ENCODE measurements at places on chromosomes 7 and 10.

DNA sequence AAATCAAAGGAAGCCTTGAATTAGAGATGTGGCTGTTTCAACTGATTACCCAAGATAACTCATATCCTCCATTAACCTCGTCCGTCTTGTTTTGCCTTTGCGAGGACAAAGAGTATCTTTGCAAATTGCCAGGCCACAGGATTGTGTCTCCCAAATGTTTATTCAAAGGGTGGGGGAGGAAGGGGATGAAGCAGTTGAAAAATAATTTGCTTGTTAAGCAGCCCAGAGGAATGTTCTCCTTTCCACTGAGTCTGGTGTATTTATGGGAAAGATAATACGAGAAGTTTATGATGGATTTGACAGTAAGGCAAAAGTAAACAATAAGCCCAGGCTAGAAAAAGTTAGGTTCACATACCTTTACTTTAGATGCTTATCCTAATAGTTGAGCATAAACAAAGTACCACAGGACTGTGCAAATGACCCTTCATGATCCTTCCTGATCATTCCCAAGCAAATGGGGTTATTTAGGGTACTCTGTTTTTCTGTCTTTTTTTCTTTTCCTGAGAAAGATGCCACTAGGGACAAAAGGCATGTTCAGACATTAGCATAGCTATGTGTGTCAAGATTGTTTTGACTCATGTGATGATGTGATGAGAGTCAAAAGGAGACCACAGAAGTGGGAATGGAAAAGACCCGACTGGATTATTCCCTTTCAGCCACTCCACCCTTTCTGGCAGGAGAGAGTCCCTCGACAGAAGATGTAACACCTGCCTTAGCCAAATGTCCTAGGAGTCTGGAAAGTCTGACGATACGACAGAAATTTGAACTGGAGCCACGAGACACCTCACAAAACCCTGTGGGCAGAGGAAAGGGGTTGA is 243.0 kb upstream of the GLI3 start:
- no peak for DNase-seq

- no peak for DNase-seq
Observed at GRCh38 chr7:120806669-120807068, 51.3 kb downstream of the TSPAN12 start.

DNA sequence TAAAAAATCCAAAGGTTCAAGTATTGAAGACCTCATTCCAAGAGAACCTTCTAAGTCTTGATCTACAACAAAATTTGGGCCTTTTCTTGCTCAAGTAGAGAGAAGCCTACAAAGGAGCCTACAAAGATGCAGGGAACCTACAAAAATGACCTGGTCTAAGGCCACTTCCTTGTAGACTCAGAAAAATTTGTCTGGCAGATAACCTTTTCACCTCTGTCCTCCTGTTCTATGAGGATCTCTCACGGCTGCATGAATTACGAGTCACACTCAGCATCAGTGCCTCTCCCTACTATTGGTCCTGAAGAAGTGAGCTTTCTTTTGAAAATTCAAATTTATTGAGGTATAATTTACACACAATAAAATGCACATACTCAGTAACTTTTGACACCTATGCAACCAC is 29.3 kb downstream of the CCNJ start:
- DNase-seq = no peak

GRCh38 chr10:118522791-118523498 is 72.5 kb downstream of the PRLHR start:
- no peak for DNase-seq

- no peak for DNase-seq
Observed at GRCh38 chr7:11533229-11533820, 298.7 kb downstream of the THSD7A start.

- no peak for DNase-seq
Observed at GRCh38 chr10:11931038-11931437, 107.9 kb downstream of the PROSER2 start.

DNA sequence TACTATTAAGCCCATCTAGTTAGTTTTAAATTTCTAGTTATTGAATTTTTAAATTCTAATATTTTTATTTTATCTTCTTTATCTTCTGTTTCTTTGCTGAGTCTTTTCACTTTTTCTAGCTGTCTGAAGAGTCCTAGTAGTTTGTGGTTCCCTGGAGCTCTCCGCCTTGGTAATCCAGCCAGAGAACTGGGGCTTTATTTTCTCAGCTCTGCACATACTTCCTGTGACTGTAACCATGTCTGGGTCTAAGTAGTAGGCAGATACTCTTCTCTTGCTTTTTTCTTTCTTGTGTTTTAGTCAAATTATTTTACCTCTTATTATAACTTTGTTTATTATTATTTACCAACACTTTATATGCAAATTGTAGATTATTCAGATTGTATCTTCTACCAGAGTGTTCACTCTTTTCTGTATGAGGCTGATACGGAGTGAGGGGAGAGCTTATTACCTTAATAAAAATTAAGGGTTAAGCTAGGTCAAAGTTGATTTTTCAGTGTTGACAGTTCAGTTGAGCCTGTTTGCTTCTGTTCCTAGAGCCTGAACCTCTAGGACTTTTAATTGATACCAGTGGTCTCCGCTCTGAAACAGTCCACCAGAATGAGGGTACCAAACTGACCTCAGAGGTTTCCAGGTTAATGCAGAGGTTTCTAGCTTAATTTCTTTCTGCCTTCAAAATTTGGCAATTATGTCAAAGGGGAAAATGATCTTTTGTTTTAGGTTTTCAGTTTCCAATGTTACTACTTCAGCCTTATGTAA is 155.4 kb downstream of the ADK start:
- DNase-seq = no peak

DNA sequence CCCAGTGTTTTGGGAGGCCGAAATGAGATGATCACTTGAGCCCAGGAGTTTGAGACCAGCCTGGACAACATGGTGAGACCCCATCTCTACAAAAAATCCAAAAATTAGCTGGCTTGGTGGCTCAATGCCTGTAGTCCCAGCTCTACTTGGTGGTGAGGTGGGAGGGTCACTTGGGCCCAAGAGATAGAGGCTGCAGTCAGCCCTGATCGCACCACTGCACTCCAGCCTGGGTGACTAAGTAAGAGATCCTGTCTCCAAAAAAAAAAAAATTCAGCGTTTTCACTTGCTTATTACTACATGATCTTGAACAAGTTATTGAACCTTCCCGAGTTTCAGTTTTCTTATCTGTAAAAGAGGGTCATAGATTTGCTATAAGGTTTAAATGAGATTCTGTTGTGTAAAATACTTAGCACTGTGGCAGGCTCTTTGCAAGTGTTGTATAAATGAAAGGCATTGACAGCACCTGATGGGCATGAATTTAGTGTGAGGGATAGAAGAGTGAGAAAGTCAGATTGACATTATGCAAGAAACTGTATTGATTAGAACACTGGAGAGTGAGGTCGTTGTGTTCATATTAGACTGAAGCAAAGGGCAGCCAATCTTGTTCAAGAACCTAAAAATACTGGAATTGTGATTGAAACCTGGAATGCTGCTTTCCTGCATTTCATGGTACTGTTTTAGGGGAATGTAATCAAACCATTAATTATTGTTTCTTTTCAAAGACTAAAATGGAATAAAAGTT is 136.8 kb downstream of the LCOR start:
- no peak for DNase-seq

DNA sequence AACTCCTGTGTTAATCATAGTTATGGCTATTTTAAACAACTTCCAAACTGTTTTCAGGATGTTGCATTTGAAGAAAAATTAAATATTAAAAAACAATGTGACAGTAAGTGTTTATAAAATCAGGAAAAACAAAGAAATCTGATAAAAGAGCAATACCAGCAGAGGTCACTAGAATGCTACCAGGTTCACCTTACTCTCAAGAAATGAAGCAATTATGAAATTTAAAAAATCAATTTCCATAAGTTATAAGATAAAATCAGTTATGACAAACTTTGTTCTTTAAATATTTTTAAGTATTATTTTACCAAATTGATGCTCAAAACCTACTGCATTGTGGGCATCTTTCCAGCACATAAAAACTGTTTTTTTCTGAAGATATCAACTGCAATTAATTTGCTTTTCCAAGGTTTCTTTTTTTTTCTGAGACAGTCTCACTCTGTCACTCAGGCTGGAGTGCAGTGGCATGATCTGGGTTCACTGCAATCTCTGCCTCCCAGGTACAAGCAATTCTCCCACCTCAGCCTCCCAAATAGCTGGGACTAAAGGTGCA is 50.7 kb upstream of the RHEB start:
- DNase-seq = no peak

DNA sequence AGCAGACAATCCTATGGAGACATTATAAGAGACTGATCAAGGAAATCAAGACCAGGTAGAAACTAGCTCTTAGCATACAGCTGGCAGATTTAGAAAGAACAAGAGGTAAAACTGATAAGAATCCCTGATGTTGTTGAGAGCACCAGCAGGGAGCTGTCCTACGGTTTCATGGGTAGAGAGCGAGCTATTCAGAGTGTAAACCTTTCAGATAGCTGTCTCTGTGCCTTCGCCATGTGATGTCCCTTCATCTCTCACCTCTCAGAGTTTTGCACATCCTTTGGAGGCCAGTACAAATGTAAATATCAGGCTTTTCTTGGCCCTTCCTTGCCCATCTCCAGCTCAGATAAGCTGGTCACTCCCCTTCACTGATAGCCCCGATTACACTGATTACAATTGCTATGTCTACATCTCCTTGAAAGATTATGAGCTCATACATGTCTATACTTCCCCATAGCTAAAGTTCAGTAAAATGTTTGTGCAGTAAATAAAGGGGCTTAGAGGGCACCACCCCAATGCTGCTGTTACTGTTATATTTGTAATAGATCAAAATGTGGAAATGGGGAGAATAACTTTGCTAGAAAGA is 21.9 kb downstream of the THSD7A start:
- no peak for DNase-seq

GRCh38 chr10:124728071-124728829 is 15.9 kb downstream of the FAM53B start:
- no peak for DNase-seq

DNA sequence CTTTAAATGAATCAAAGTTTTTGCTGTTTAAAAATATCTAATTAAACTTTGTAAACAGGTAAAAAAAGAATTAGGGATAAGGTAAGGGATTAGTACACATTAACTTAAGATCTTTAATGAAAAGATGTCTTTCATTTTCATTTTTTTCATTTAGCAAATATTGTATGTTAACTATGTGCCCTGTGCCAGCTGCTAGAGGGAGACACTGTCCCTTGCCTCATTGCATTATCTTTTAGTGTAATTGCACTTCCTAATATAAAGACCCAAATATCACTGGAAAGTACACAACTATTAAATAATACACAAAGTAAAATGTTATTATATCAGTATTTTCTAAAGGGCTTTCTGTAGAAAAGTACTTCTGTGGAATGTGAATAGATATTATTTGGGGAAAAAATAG is 102.7 kb downstream of the GPR37 start:
- DNase-seq = no peak

DNA sequence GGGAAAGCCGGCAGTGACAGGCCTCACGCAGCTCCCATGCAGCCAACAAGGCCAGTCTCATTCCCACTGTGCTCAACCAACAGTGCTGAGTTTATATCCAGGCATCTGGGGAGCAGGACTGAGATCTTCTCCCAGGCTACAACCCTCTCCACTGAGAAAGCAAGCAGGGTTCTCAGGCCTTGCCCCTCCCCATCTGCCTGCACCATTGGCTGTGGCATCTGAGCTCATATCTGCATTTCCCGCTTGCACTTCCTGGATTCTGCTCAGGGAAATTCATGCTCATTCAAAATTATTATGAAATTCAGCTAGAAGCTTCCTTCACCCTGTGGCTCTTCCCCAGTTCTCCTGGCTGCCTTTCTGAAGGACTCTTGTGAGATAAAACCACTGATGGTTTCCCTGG is 1029.0 kb downstream of the GRM8 start:
- DNase-seq = no peak

DNA sequence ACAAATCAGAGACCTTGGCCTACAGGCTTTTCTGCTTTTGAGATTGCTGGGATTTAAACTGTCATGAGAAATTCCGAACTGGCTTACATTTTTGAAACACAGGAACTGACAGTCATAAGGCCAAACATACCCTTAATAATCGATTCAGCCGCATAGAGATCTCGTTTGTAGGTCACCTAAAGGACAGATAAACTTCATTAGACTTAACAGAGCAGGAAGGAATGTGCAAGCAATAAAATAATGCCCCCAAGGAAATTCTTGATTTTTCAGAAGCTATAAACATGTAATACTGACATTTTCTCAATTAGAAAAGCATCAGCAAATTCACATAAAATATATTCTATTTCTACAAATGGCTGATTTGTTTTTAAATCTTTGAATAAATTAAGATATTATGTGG is 120.0 kb downstream of the CRPPA start:
- no peak for DNase-seq

DNA sequence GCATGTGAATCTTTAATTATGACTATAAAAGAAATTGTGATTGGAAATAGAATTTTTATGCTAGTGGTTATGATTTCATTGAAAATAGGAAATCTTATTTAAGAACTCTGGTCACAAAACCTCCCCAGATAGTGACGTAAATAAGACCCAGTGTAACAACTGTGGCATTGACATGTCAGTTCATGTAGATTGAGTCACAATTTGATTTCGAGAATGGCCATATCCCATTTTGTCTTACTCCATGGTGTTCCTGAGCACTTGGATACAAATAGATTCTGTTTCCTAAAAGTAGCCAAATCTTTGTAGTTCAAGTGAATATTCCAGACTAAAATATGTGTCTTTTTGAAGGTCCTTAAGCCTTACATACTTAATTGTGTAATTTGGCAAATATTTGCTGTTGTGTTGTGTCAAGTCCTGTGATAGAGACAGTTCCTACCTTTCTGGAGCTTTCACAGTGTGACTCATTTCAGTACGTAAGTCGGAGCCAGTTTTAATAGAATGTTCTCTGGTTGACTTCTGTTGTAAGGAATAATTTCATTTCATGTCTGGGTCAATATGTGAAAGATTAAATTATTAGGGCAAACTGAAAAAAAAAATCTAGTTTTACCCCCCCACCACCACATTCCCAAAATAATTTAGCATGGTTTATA is 37.1 kb upstream of the TOMM7 start:
- no peak for DNase-seq

DNA sequence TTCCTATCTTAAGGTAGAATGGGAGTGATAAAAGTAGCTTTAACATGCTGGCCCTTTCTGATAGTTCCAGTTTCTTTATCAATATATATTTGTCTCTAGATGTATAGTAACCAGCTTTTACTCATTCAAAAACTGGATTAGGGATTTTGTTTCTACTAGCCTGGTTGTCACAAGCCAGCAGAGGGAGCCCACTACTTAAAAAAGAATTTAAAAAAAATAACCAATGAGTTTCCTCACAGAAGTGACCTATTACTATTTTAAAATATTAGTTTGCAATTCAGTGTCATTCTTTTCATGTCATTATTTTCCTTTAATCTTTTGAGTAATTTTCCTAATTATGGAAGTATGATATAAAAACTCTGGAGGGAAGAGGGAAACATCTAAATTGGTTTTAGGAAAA is 142.1 kb downstream of the PHTF2 start:
- DNase-seq = no peak

- DNase-seq = no peak
Observed at GRCh38 chr7:122303531-122304318, 825 bp downstream of the FEZF1 start.

DNA sequence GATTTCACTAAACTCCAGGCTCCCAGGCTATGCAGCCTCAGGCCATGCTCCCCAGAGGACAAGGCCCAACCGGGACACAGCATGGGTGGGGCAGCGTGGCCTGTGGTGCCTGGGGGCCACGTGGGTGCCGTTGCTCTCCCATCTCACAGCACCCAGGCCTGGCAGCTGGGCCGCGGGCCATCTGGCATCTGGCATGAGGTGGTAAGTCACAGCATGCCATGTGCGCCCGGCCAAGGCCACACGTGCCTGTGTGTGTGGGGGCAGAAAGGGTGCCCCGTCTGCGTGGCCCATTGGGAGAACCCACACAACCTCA is 204.1 kb downstream of the EBF3 start:
- DNase-seq = no peak

Measured in stimulated activated CD4-positive, alpha-beta T cell treated with anti-CD3 and anti-CD28 coated beads, Interleukin-4, amount 100 ng/mL, for 48 hours (primary cell).